ENCODE measurements at places on chromosomes 2 and 18. TPM values are rescaled to one million over a fixed set of nuclear protein-coding genes. Genes with fewer than 3 reads are reported as not detected.

- DNase-seq: no peak
These were observed 232.7 kb downstream of the TRIB2 start for GRCh38 chr2:12949406-12949805.

DNA sequence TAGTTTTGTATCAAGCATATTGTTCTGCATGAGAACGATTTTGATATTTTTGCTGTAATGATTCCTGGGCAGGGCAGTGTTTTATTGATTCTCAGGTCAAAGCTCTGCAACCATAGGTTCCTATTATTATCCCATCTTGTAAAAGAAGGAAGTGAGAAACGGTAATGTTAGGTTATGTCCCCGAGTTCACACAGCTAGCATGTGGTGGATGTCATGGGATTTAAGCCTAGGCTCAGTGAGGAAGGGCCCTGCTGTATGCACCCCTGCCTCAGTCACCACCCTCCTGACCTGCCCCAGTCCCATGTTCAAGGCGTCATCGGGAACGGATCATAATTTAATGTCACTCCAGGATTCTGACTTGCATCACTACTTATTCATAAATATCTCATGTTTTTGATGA lies 10.7 kb downstream of the ACP1 start:
- DNase-seq: no peak

DNA sequence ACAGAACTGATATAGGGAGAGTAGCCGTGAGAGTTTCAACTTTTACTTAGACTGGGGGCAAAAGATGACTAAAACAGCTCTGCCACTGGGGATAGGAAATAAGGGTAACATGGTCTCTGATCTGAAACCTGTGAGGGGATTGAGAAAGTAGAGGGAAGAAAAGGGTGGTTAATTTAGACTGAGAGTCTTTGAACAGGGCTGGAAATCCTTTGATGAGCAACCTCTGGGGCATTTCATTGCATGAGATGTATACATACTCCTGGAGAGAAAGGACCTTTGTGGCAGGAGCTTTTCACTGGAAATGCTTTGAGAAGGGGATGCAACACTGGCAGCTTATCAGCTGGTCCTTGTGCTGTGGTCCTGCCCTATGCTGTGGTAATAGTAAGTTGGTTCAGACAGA lies 9.4 kb downstream of the GALNT1 start:
- DNase-seq: no peak

GRCh38 chr2:240913810-240914644 lies 7.9 kb downstream of the CROCC2 start:
- no peak for DNase-seq

- DNase-seq: no peak
These were observed 87.8 kb downstream of the LYPD1 start for GRCh38 chr2:132581991-132582738.

Gene TRAK2
- 14.3 TPM for total RNA-seq

Gene SCG2
- not detected for total RNA-seq

Measured in suprapubic skin (tissue), 4 donors.